ENCODE measurements at places on chromosomes 1 and 21. TPM values are rescaled to one million over a fixed set of nuclear protein-coding genes. Genes with fewer than 3 reads are reported as not detected.

GRCh38 chr21:45509566-45510465, 32.4 kb downstream of the SLC19A1 start:
- peak; percentile 55 for DNase-seq

DNA sequence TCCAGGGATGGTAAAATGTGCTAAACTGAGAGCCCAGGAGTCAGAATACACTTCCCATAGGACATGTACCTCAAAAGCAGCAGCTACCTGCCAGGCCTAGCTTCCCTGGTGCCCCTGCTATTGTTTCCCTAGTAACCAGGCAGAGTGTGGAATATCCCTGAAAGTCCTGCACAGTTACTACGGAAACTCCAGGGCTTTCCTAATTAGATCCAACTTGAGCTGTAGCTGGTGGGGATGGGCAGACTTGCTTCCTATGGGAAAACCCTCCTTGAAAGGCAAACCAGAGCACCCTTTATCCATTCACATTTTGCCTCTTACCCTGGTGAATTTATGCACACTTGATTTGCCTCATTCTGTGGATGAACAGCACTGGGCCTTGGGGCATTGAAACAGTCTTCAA, 559.9 kb upstream of the PBX1 start:
- DNase-seq = no peak

The PLA2G2F gene
- not detected for total RNA-seq

The TRAPPC3 gene
- total RNA-seq = 24.7 TPM

The FOXD2 gene
- total RNA-seq = 0.06 TPM

Data from pancreas (tissue), 10 donors.